ENCODE measurements at places on chromosomes 11 and 22.

- no peak for DNase-seq
Observed at GRCh38 chr22:45648301-45649117, 23.1 kb upstream of the ATXN10 start.

DNA sequence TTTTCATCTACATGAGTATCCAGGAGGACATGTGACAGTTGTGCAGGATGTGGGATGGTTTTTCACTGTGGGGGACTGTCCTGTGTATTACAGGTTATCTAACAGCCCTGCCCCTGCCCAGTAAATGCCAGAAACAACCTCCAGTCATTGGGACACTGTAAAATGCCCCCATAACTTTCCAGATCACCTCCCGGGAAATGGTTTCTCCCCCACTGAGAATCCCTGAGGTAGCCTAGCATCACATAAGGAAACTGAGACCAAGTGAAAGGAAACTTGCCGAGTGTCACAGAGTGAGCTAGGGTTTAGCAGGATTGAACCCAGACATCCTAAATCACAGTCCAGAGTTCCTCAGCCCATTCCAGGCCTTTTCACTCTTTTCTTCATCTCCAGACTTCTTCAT is 48.3 kb upstream of the SLC6A5 start:
- DNase-seq = no peak

DNA sequence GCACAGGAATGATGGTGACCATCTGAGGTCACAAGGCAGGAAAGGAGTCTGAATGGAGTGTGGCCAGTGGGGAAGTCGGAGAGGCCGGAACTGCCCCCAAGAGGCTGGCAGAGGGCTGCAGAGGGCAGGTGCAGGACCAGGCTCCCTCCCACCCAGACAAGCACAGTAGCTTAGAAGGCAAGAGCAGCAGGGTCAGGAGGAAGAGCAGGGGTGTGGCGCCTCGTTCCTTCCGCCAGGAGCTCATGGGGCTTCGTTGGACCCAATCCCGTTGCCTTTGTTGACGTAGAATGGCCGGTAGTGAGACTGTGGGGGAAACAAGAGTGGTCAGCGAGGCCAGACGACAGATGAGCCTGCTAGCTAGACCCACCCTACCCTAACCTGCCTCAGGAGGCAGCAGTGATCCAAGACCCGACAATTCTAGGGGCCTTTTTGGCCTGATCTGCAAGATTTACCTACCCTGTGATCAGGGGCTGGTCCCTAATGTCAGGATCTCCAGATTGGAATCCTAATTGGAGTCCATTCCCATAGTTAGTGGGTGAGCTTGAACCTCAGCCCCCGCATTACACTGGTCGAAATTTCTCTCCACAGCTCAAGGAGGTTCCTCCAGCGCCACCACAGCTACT is 25.6 kb downstream of the TRIM29 start:
- no peak for DNase-seq

DNA sequence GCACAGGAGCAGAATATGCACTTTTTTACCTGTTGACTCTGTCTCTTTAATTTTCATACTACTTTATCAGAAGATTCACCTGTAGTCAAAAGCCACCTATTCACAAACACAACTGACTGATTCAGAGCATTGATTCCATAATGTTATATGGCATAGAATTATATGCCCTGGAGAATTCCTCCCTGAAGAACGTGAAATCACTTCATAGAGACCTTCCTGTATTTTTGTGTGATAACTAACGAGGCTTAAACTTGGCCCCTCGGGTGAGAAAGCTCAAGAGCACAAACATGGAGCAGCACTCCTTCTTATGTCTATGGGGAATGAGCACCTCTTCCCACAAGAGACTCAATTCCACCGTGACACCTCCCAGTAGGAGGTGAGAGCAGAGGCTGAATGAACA is at the start of gene OR10A6:
TSS of gene OR10A6 (minus strand) at position 101 of the 400 bp plus-strand sequence. CDS start 2,606 bp downstream, outside the sequence.
- no peak for DNase-seq

GRCh38 chr11:125404811-125405790 is 91.0 kb downstream of the FEZ1 start:
- peak; percentile 33 for DNase-seq

- DNase-seq = no peak
Observed at GRCh38 chr22:40958299-40958698, 7.1 kb downstream of the RBX1 start.

DNA sequence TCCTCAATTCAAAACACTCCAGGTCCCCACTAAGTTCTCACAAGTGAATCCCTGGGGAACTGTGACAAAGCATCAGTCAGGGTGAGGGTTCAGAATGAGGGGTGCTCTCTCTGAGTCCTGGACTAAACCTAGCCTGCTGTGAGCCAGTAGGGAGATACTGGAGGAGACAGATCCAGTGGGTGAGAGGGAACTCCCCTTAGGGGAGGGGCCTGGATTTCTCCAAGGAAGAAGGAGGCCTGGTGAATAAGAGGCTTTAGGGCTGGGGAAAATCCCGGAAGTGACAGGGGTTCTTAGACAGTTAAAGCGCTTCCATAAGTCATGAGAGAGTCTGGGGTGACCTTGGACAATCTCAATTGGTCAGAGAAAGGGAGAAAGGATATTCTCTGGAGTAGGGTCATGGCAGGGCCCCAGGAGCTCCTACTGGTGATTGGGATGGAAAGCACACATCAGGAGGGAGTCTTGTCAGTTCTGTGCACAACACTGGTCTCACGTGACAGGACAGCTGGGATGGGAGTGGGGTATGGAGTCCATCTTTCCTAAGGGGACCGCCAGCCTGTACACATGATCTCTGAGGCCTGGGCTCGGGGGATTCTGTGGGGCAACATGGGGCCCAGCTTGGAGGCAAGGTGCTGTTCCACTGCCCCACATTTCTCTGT is 1.5 kb downstream of the TBC1D10A start:
- DNase-seq = peak; percentile 92

DNA sequence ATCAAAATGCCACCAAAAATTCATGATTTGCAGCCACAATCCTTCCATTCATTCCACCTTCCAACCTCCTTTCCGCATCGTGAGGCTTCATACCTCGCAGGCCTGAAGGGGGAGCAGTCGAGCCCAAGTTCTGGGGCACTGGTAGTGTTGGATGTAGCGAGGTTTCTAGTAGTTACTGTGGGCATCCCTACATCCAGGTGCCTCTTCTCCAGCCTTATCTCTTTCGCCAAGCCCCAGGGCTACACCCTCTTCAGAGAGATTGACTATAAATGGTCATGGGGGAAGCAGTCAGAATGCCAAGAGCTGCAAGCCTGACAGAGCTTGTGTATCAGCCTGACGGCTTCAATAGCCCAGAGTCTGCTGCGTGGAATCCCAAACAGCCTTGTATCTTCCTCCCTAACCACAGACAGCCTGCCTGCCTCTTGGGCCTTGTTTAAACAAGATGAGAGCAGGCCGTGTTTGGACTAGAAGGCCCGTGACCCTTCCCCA is 28.9 kb downstream of the CLMP start:
- peak; percentile 55 for DNase-seq

Measured in fibroblast of mammary gland (primary cell).